ENCODE measurements at places on chromosomes 3 and 15.
A peak's percentile ranks its signal among the peaks of the same experiment; 100 is the strongest.

GRCh38 chr3:48548729-48549705 is 7.6 kb downstream of the PFKFB4 start:
- DNase-seq: no peak

- peak; percentile 98 for DNase-seq
These were observed 26.1 kb upstream of the ZNF280D start for GRCh38 chr15:56759450-56759845.

GRCh38 chr3:32431481-32431880 is 39.8 kb downstream of the CMTM7 start:
- DNase-seq: no peak

DNA sequence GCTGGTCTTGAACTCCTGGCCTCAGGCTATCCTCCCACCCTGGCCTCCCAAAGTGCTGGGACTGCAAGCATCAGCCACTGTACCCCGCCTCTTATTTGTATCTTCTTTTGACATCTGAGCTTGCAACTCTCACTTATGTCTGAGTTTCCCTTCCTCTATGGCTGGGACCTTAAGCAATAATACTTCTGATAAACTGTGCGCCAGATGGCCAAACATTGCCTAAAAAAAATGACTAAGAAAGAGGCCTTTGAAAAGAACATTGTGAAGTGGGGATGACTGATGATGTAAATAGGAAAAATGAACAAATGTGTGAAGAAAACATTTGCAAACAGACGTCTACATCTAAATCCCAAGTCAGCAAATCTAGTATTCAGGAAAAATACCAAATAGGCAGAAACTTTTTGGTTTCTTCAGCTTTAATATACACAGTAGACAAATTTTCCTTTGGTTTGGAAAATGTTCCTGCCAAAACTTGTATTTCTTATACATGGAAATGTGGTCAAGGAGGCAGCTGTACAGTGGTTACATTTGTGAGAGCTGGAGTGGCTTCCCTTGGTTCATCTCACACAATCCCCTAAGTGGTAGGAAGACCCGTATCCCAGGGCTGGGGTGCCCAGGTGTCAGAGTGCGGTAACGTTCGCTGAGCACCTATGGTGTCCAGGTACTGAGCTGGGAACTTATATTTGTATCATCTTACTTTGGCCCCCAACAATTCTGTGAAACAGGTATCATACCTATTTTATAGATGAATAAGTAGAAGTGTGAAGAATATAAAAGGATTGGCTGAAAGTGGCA is 11.6 kb upstream of the TFRC start:
- DNase-seq: no peak

DNA sequence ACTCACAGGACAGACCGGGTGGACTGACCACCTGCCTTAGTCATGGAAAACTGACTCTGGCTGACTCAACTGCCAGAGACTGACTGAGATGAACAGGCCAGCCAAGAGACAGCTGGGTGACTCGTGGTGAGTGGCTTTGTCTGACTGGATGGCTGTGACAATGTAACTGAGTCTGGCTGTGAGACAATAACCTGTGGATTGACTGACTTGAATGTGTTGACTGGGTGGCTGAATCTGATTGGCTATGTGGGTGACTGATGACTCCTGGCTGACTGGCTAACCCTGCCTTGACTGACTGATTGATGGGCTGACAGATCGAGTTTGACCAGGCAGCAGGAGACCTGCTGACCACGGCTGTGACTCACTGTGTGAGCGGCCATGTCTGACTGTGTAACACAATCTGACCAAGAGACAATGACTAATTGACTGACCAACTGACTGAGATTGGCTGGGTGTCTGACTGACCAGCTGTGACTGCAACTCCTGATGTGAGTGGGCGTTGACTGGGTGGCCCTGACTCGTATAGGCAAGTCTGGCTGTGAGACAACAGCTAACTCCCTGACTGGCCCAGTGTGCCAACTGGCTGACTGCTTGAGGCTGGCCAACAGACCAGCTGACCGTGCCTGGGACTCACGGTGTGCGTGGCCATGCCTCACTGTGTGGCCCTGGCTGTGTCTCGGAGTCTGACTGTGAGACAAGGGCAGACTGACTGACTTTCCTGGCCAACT is 509.1 kb downstream of the SHQ1 start:
- DNase-seq: peak; percentile 81

DNA sequence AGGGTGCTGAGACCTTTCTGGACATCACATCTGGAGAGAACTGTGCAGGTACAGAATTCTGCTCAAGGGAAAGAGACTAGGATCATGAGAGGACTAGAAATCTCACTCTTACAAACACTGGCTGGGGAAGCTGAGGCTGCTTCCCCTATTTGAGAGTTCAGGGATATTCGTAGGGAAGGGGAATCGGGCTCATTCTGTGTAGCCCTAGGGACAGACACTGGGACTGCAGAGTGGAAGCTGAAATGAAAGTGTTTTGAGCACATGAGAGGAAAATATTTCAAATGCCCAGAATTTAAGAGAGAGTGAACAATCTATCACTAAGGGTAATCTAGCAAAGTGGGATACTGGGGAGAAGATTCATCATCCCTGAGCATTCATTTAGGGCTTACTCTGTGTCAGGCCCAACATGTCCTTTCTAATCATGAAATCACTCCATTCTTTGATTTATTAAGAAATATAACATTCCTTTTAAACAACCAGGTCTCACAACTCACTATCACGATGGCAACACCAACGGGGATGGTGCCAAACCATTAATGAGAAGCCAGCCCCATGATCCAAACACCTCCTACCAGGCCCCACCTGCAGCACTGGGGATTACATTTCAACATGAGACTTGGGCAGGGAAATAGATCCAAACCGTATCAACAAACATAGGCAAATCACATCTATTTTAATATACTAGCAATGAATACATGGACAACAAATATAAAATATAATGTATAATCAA is 63.0 kb downstream of the CPN2 start:
- DNase-seq: no peak

DNA sequence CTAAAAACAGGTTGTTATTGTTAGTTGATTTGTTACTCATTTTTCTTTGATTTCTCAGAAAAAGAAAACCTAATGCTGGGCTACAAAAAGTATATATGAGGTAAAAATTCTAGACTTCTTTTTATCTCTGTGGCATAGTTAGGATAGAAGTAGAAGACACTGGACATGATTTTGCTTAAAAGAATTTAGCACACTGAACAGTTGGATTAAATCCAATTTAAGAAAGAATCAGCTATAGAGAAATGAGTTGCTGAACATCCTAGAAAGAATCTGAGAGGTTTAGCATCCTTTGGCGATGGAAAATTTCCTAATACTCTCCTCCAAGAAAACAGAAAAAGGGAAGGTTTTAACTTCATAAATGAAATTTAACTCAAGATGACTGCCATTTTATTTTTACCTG is 259.7 kb downstream of the TBL1XR1 start:
- no peak for DNase-seq

DNA sequence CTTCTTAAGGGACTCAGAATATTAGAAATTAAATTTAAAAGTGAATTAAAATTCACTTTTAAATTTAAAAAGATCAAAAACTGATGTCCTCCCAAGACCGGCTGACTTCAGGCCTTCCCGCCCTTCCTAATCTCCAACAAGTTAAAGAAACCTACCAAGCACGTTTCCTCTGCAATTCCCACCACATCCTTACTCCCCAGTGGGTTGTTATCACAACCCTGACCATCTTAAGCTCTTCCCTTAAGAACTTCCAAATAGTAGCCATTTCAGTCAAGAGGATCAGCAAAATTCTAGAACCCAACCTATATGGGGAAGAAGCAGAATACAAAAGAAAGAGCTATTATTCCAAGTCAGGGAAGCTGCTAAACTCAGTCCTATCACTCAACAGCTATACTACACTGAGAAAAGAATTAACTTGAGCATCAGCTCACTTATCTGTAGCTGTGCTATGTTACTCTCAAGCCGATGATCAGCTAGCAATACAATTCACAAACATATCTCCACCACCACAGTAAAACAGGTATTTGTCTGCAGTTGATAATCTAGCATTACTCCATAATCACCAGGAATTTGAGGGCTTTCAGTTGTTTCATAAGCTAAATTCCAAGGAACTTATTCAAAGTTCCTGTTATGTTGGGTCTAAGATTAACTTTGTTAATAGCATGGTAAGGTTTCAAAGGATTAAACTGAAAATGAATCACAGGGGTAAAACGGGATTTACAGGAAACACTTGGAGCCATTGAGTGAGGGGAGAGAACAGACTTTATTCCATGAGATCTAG is 14.3 kb downstream of the ABCC5 start:
- no peak for DNase-seq

- no peak for DNase-seq
These were observed 16.9 kb upstream of the IGSF10 start for GRCh38 chr3:151477591-151478334.

- no peak for DNase-seq
These were observed 46.3 kb downstream of the GOLIM4 start for GRCh38 chr3:168049367-168049974.

DNA sequence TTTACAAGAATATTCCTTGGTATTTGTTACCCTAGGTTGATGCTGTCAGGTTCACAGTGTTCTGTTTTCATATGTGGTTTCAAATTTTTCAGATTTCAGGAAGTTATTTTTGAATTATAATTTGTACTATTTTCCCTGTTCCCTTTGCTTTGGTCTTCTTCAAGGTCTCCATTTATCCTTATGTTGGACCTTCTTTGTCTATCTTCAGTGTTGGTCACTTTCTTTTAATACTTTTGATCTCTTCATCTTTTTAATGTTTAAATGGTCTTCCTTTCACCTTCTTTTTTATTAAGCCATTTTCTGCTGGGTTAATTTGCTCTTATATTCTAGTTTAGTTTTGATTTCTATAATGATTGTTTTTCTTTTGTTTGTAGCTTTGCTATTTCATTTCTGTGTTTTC is 61.3 kb downstream of the KLHL25 start:
- no peak for DNase-seq

GRCh38 chr3:50268703-50269451 is at the start of gene SEMA3B:
Gene SEMA3B (plus strand): TSS chr3:50269147. CDS start chr3:50269241, 94 bp downstream.
- no peak for DNase-seq

GRCh38 chr3:174023421-174023820 is 625.9 kb downstream of the NLGN1 start:
- no peak for DNase-seq

- DNase-seq: no peak
These were observed 30.2 kb upstream of the USP3 start for GRCh38 chr15:63473999-63474809.

- no peak for DNase-seq
These were observed 297.2 kb downstream of the ARPP21 start for GRCh38 chr3:35936571-35936970.

- DNase-seq: no peak
These were observed 12.6 kb upstream of the STARD5 start for GRCh38 chr15:81336568-81336967.

DNA sequence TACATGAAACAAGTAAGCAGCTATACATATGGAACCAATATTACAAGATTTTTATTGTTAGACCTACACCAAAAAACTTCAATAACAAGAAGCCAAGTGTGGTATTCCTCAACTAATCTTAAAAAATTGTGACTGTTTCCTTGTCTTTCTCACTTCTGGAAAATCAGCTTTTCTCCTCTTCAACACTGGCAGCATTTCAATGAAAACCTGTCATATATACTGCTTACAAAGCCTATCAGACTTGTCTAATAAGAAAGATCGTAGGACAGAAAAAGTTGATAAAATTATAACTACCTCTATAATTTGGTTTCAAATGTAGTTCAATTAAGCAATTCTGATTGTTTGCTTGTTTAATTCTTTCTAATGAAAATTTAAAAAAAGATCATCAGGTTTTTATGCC is 55.1 kb downstream of the CBLB start:
- no peak for DNase-seq

DNA sequence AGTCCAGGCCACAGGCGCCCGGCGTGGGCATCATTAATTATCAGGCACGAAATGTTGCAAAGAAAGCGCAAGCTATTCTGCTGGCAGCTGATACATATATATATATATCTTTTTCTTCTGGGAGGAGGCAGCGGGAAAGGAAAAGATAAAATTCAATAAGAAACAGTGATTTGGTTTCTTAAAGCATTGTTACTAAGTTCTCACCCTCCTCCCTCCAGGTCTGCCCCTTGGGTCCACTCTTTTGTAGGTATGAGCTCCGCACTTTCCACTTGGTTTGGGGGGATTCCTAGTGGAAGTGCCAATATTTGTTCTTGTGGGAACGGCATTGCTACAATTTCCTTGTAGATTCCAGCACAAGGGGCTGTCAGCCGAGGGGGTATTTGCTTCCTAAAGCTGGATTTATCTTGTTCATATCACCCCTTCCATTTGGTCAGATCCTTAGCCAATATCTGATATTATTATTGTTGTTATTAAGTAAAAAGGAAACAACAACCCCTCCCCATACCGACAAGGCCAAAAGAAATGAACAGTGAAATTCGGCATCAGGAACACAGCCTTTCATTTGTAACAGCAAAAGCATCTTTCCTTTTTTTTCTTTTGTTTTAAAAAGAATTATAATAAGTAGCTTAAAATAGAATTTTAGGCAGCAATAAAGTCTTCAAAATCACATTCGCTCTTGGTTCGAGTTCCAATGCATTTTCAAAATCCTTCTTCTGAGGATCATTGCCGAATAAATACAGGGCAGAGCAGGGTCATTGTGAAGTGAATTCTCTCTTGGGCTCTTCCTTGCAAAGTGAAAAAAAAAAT is 15.6 kb downstream of the ZIC1 start:
- no peak for DNase-seq

DNA sequence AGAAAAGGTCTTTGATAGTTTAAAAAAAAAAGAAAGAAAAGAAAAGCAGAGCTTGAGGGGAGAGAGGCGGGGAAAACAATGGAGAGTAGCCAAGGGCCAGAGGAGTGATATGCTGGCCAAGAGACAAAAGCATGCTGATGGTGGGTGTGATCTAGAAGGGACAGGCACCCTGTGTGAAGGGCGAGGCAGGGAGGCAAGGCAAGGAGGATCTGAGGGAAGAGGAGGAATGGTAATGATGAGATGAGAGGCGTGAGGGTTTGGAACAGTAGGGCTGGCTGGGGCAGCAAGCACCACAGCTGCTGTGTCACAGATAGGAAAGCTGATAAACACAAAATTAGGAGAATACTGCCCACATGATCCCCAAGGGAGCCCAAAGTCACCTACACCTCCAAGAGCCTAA is 65.5 kb downstream of the LARS2 start:
- DNase-seq: no peak

DNA sequence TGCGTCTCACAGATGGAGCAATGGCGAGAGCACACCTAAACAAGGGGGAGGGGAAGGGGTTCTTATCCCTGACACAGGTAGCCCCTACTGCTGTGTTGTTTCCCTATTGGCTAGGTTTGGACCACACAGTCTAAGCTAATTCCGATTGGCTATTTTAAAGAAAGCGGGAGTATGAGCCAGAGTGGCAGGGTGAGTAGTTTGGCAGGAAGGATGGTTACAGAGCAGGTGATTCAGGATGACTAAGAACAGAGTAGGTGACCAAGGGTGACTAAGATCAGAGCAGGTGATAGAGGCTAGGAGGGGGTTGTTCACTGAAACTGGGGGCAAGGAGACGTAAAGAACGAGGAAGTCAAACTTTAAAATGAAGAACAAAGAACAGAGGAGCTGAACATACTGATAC is 511.8 kb downstream of the EDEM1 start:
- no peak for DNase-seq

DNA sequence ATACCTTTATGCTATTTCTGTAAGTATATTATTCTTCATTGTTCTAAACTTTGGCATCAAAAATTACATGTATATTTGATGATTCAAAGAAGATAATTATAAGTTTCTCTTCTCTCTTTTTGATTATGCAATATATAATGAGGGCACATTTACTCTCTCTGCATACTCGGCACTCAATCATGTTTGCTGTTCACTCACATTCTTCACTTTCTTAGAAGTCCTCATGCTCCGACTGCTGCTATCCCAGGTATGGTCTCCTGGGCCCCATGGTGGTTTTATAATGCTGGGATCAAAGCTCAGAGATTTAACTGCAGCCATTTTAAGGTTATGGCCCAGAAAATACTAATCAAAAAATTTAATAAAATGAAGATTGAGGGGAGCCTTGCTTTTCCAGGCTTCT is 529.7 kb upstream of the IL12A start:
- no peak for DNase-seq
